Aorta (tissue), 5 donors: ENCODE measurements at places on chromosomes 2 and 18. TPM values are rescaled to one million over a fixed set of nuclear protein-coding genes. Genes with fewer than 3 reads are reported as not detected.

The SALL3 gene
- not detected for total RNA-seq

GRCh38 chr18:79971986-79972385 lies 7.5 kb downstream of the HSBP1L1 start:
- H3K36me3 ChIP-seq = peaks cover 2% of the 10 kb centered on the region
- no peak overlapping the region for H3K4me3 ChIP-seq
- DNase-seq = no peak
- no peaks in the 10 kb centered on the region for H3K27me3 ChIP-seq
- H3K4me1 ChIP-seq = no peaks in the 10 kb centered on the region

GRCh38 chr18:4454537-4455112 lies 482 bp downstream of the DLGAP1 start:
- DNase-seq = peak; percentile 42
- H3K27ac ChIP-seq = no peak overlapping the region
- H3K27me3 ChIP-seq = no peaks in the 10 kb centered on the region
- no peaks in the 10 kb centered on the region for H3K36me3 ChIP-seq
- peak overlapping the region; percentile 32 for H3K4me3 ChIP-seq
- no peaks in the 10 kb centered on the region for H3K4me1 ChIP-seq

DNA sequence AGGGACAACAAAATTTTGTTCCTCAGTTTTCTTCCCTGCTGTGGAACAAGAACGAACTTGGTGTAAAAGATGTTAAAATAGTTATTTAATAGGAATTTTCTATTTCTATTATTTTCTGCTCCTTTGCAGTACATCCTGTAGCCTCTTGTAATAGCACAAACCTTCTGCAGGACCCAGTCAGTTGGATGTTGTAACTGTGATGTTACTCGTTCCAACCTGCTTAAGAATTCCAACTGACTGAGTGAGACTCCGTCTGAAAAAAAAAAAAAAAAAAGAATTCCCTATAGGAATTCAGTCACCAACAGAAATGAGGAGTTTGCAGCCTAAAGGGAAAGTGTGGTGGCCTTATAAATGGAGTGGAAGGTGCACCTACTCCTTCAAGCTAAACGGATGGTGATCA lies 46.4 kb upstream of the CDH20 start:
- H3K27ac ChIP-seq = no peak overlapping the region
